Astrocyte (in vitro differentiated cells and primary cell): ENCODE measurements at places on chromosomes 7 and 10.
A peak's percentile ranks its signal among the peaks of the same experiment; 100 is the strongest.

- DNase-seq: no peak
Measured at GRCh38 chr7:18941207-18941606, 176.2 kb downstream of the TWIST1 start.

- DNase-seq: peak; percentile 80
Measured at GRCh38 chr7:156064971-156065386, 252.7 kb upstream of the SHH start.

GRCh38 chr7:67359900-67360299 lies 363.3 kb downstream of the TYW1 start:
- no peak for DNase-seq

DNA sequence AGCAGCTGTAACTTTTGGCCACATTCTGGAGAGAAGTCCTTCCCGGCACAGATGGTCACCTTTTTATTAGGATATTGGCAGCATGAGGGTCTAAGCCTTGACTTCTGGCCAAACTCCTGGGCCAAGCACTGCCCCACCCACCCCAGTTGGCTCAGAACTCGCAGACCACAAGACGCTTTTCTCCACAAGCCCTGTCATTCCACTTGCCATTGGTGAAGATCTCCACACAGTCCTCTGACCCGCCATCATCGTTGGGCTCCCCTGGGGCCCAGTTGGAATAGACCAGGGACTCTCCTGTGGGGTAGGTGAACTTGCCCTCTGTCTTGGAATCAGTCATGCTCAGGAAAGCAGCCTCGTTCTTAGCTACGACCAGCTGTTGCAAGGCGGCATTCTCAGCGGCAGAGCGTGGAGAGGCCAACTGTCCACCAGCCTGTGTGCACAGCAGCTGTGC lies 11.2 kb downstream of the SFTPD start:
- no peak for DNase-seq

DNA sequence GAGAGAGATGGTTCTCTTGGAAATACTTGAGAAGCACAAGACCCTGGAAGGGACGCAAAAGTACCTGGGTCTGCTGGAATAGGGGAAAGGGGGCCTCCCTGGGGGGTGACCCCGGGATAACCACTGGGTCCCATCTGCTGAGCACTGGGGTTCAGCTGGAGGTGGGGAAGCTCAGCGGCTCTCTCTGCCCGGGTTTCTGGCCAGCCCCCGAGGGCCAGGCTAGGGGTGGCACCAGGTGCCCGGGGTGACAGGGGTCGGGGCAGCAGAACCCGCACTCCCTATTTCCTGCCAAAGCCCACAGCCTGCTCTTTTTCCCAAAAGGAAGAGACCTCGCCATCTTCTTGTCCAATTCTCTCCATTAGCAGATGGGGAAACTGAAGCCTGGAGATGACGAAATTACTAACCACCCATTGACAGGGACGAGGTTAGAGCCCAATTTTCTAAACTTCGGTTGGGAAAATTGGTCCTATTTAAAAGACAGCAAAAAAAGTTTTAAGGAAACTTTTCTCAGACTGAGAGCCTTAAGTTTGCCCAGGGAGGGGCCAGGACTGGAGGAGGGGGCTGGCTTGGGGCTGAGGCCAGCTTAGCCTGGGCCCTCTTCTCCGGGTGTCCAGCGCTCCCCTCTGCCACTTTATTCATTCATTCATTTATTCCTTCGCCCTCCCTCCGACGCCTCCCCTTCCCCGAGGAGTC lies 17.8 kb upstream of the GATA3 start:
- DNase-seq: no peak

GRCh38 chr7:87058744-87059524 lies 520 bp downstream of the ELAPOR2 start:
- no peak for DNase-seq

DNA sequence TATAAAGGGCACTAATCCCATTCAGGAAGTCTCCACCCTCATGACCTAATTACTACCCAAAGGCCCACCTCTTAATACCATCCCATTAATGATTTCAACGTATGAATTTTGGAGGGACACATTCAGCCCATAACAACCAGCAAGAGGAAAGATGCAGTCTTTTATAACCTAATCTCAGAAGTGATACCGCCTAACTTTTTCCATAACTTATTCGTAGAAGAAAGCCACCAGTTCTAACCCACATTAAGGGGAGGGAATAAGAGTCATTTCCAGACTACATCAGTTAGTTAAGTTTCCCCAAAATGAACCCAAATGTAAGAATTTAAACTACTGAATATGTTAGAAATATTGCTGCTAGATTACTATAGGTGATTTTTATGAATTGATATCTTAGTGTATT lies 32.1 kb upstream of the LHFPL3 start:
- DNase-seq: no peak

DNA sequence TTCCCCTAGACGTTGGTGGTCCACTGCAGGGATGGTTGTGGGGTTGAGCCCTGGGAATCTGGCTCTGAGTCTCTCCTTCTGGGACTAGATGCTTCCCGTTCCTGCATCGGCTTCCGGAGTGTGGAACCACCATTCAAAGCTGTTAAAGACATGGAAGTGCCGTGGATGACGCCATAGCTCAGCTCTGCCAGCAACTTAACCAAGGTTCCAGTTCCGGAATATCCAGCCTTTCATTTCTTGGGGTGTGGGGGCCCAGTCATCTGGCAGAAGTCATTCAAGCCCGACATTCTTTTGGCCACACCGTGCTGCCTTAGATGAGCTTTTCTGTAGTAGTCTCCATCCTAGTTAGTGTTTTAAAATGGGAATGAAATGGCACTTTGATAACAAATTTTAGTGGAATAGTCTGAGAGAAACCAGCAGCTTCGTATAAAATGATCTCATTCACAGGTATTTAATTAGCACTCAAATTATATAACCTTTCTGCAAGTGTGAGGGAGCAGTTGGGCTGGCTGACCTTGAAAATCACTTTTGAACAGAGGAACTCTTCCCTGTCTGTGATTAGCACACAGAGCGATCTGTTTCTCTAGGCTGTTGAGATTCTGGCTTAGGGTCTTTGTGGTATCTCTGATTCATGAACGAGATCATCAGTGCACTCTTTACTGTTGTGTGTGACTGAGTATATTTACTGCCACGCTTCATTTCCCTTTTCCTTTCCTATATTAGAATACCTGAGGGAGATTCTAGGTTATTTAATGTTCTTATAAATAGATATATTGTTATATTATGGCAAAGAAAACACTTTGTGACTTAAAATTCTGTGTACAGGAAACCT lies 19.9 kb downstream of the LMTK2 start:
- no peak for DNase-seq

DNA sequence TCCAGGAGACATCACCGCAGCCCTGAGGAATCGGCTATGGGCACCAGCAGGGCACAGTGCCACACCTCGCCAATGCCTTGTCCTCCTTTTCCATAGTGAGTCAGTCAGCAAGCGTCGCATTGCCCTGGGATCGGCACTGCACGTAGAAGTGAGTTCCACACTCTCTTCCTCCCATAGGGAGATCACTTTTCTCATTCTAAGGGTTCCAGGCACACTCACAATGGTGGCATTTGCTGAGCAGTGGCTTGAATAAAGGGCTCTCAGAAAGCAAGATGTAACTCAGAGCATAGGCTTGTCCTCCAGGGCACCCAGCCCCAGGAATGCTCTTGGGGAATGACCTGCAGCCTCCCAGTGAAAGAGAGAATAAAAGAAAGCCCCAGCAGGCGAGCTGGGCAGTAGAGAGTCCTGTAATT lies 1.1 kb upstream of the VIM start:
- DNase-seq: no peak

- DNase-seq: no peak
Measured at GRCh38 chr7:27590416-27590815, 72.3 kb downstream of the HIBADH start.

DNA sequence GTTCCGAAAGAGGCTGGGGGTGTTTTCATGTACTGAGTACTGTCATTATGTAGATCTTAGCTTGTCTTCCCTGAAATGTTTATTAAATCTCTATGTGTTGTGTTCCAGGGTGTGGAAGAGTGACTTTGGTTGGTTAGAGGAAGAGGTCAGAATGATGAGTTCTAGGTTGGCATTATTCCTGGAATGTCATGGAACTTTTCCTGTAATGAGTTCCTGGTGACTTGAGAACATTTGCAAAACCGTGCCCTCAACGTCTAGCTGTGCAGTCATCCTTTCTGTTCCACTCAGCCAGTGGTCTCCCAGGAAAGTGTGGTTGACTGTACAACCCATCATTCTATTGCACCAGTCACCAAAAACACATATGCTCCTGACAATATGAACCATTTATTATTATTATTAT lies 129.6 kb downstream of the BICC1 start:
- DNase-seq: peak; percentile 70

DNA sequence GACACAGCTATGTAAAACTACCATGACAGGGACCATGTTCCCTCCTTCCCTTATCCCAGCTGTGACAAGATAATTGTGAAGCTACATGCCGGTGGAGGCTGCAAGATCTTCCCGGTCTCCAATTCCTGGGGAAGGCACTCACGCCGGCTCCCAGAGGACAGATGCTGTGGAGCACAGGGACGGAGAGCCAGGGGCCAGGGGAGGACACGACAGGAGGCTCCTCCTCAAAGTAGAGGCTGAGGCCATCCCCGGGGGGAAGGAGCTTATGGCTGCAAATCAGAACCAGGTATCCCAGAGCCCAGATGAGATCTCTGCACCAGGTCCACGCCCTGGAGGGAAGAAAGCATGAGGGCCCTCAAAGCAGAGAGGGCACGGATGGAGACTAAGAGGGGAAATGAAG lies 286.2 kb downstream of the TCERG1L start:
- DNase-seq: no peak

DNA sequence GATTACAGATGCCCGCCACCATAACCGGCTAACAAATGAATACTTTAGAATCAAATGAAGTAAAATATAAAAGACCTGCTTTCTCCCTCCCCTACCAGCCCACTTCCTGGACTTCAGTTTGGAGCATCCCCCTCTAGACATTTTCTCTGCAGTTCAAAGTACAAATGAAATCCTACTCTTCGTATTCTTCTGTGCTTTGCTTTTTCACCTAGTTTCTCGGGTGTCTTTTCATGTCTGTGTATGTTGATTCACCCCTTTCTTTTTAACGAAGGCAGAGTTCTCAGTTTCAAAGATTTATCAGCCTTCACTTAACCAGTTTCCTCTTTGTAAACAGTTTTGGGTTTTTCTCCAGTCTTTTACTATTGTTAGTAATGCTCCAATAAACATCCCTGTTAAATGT lies 145.9 kb upstream of the STK17A start:
- no peak for DNase-seq

DNA sequence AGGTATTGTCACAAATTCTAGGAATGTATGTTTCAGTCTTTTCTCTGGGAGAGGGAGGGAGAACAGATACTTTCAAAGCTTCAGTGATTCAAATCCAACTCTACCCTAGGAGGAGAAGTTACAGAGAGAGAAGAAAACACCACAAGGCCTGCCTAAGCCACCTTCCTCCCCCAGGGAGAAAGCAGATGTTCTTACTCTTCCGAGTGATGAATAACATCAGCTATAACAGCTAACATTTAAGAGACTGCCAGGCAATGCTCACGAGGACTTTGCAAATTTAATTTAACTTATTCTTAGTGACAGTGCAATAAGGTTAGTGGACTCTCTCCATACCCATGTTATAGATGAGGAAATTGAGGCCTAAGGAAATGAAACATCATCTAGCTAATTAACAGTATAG lies 36.8 kb downstream of the TAS2R41 start:
- no peak for DNase-seq

DNA sequence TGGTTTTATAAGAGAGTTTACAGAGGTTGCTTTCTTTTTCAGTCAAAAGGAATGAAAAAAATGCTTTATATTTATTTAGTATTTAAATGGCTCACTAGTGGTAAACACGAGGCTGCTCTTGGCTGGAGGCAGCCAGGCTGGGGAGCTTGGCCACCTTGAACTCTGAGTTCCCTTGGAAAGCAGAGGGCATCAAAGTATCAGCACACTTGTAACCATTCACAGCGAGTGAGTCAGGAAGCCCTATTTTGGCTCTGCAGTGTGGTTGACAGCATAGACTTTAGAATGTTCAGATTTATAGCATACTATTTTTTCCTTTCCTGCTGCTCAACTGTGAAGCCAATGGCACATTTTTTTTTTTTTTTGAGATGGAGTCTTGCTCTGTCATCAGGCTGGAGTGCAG lies 51.6 kb downstream of the CYCS start:
- DNase-seq: peak; percentile 43

- no peak for DNase-seq
Measured at GRCh38 chr10:102220612-102221011, 5.5 kb upstream of the ELOVL3 start.

DNA sequence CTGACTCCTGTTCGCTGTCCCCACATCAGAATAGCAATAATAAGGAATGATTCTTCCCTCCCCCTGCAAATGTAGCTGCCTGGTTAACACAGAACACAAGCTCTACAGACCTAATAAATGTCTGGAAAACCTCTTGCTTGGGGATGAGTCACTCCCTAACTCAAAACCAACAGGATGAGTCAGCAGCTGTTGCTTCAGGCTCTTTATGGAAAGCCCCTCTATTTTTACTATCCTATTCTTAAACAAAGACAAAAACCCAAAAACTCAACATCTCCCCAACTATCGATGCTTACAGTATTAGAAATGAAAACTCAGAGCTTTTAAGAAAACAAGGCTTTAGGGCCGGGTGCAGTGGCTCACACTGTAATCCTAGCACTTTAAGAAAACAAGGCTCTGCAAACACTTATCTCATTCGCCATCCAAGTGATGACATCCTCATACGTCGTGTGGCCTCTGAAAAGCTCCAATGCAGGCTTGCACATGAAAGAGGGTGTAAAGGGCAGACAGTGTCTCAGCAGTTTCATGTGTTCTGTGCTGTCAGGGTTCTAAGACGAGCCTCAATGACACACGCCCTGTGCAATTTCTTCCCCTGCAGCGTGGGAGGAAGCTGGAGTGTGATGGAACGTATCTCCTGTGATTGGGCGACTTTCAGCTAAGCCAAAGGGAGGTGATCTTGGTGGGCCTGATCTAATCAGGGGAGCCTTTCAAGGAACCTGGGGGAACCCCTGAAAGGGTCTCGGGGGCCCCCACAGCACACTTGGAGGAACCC lies 70.1 kb downstream of the AMZ1 start:
- peak; percentile 99 for DNase-seq

DNA sequence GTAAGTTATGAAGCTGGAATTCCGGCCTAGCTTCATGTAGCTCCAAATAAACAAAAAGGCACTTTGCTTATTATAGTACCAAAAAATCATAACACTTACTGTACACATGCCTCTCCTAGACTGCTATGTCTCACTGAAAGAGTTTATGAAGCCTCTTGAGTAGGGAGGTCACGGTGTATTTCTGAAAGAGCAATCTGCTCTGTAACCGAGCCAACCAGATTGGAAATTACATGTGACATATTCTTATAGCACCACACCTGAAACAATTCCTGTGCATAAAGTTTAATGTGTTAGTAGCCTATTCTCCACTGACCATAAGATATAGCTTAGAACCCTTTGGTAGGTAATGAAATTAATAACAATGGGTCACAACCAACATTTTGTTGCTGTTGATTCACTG lies 1.3 kb upstream of the FAM3C start:
- no peak for DNase-seq

DNA sequence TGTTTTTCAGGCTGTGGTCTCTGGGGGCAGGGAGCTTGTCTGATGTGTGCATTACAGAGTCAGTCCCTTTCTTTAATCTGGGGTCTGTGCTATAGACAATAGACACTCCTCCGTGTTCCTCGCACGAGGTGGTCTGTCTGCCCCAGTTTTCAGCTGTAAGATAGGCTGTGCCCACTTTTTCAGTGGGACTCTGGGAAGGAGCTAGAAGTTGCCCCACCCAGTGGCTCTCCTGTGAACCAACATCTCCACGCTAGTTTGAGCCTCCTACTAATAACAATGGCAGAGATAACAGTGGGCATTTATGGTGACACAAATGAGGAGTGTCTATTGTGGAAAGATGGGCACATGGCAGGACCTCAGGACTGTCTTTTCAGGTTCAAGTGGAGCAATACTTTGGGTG lies 44.0 kb downstream of the ADRB1 start:
- no peak for DNase-seq
